Kidney epithelial cell (primary cell): ENCODE measurements at places on chromosomes 1 and 21. TPM values are rescaled to one million over a fixed set of nuclear protein-coding genes. Genes with fewer than 3 reads are reported as not detected.

- DNase-seq: no peak
Observed at GRCh38 chr1:158227904-158228623, 26.2 kb upstream of the CD1A start.

- no peak for DNase-seq
Observed at GRCh38 chr1:195717651-195718050, 890.6 kb downstream of the KCNT2 start.

DNA sequence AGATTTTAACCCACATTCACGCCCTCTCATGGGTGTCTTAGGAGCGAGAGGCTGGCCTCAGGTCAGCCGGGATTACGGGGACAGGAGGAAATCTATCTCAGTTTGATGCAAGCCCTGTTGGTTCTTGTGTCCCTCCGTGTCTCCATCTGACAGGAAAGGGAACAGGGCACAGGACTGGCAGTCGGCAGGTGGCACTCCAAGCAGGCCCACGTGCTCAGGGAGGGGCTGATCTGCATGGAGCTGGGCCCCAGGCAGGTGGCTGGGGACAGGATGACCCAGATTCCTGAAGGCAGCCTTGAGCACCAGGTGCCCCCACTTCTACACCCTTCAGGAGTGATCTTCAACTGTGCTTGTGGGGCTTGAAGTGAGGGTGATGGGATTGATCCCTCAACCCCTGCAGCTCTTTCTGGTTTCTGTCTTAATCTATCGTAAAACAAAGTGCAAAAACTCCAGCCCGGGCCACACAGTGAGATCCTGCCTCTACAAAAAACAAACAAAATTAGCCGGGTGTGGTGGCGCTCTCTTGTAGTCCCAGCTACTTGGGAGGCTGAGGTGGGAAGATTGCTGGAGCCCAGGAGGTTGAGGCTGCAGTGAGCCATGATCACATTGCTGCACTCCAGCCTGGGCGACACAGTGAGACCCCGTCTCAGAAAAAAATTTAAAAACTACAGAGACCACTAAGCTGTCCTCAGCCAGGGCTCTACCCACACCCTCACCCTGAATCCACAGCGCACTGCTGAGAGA is 8.3 kb downstream of the PLEKHG5 start:
- no peak for DNase-seq

GRCh38 chr1:209785592-209785991 is 1.2 kb upstream of the C1orf74 start:
- DNase-seq: no peak

- no peak for DNase-seq
Observed at GRCh38 chr21:36654324-36654723, 44.6 kb upstream of the SIM2 start.

- DNase-seq: no peak
Observed at GRCh38 chr21:43209575-43210453, 41.0 kb downstream of the CRYAA start.

DNA sequence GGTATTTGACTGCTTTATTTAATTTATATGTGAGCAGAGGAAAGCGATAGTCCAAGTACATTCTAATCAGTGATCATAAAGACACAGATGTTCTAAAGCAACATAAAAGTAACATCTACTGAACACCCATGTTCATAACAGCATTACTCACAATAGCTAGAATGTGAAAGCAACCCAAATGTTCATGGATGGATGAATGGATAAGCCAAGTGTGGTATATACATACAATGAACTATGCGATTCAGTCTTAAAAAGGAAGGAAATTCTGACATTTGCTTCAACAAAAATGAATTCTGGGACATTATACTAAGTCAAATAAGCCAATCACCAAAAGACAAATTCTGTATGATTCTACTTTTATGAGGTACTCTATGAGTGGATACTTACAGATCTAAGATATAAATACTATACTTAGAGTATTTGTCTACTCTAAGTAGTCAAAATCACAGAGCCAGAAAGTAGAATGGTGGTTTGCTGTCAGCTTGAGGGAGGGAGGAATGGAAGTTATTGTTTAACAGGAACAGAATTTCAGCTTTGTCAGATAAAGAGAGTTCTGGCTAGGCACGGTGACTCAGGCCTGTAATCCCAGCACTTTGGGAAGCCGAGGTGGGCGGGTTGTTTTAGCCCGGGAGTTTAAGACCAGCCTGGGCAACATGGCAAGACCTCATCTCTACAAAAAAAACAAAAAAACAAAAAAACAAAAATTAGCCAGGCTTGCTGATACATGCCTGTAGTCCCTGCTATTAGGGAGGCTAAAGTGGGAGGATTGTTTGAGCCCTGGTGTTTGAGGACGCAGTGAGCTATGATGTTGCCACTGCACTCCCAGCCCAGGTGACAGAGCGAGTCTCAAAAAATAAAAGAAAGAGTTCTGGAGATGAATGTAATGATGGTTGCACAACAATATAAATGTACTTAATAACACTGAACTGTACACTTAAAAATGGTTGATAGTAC is 79.7 kb upstream of the ARHGAP29 start:
- DNase-seq: peak; percentile 81

DNA sequence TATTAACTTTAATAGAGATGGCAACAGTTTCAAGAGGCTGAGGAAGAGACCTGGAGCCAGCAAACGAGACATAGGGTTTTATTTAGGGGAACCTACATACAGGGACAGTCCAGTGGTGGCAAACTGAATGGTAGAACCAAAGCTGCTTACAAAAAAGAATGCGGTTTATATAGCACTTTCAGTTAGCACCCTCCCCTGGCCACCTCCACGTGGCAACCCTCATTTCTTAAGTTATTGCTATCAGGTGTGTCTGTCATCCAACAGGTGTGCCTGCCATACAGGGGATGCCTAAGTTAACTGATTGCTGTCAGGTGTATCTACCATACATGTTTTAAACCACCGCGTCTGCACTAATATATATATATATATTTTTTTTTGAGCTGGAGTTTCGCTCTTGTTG is 129.2 kb upstream of the DUSP10 start:
- no peak for DNase-seq

DNA sequence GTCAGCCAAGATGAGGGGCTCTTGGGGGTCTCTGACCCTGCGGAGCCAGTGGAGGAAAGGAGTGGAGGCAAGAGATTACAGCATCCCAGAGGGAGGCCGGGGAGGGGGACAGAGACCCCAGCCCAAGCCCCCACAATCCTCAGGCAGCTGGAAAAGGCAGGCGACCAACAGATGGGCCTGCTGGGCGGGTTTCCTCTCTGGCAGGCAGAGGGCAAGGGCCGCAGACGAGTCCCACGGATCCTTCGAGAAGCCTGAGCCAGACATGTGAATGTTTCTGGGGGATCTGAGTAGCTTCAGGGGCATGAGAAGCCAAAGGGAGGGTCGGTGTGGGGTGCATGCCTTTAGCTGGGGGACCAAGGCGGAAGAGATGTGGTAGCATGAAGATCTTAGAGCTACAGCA is 2.1 kb upstream of the PLEKHA6 start:
- DNase-seq: no peak

GRCh38 chr1:15489052-15489736 is 13.3 kb downstream of the CELA2B start:
- no peak for DNase-seq

DNA sequence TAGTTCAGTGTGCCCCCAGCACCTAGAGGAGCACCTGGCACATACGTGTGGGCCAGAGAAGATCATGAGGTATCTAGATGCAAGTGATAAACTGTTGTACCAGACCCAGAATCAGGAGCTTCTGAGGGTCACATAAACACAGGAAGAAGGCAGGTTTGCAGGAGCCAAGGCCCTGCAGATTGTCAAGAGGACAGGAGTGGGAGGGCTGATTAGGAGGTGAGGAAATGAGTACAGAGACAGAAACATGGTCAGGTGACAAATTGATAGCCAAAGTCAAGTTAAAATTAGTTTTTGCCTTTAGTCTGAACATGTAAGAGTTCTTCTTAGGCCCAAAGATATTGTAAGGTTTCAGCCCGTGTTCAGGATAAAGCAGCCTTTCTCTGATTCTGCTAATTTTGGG is 14.0 kb upstream of the TRAF3IP3 start:
- no peak for DNase-seq

DNA sequence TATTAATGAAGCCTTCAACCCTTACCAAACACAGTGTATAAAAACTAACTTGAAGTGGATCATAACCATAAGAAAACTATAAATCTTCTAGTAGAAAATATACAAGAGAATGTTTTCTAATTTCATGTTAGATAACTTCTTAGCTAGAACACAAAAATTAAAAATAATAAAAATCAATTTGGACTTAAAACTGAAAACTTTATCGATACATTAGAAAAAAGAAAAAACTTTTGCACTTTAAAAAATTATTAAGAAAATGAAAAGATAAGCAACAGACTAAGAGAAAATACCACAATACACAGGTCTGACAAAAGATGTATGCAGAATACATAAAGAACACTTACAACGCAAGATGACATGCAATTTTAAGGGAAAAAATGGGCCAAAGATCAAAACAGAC is 8.7 kb downstream of the COP1 start:
- no peak for DNase-seq

Gene RBM11
- total RNA-seq: 4.6 and 6.1 TPM in 2 replicates

Gene CELSR2
- 18.1 and 19.4 TPM in 2 replicates for total RNA-seq

Gene MYOG
- not detected in 2 replicates for total RNA-seq

Gene RHCE
- 0.08 and 0.27 TPM in 2 replicates for total RNA-seq

Gene LGR6
- total RNA-seq: 0.08 and 0.68 TPM in 2 replicates

Gene SSU72
- total RNA-seq: 69.0 and 87.3 TPM in 2 replicates

Gene AADACL3
- not detected in 2 replicates for total RNA-seq
